Stimulated activated CD8-positive, alpha-beta memory T cell treated with anti-CD3 and anti-CD28 coated beads, Interleukin-2, amount 100 ng/mL, for 1 hour (primary cell): ENCODE measurements at places on chromosomes 16 and 17.

- DNase-seq, result no peak
Measured at GRCh38 chr16:2495041-2495440, 18.7 kb upstream of the ATP6V0C start.

GRCh38 chr17:40454613-40454995 lies 11.4 kb downstream of the IGFBP4 start:
- no peak for DNase-seq

DNA sequence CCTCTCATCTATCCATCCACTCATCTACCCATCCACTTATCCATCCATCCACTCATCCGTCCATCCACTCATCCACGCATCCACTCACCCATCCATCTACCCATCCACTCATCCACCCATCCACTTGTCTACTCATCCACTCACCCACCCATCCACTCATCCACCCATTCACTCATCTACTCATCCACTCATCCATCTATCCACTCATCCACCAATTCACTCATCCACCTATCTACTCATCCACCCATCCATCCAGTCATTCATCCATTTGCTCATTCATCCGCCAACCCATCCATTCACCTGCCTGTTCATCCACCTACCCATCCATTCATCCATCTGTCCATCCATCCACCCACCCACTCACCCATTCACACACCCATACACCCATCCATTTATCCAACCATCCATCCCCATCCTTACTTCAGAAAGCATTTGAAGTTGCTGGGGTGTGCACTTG lies 329.6 kb downstream of the SEC14L1 start:
- no peak for DNase-seq

- no peak for DNase-seq
Measured at GRCh38 chr17:2688351-2689342, 22.9 kb downstream of the CLUH start.

GRCh38 chr17:22704674-22705073 lies 1012.4 kb downstream of the KCNJ18 start:
- no peak for DNase-seq

GRCh38 chr17:7476494-7476893 lies 2.9 kb downstream of the ZBTB4 start:
- no peak for DNase-seq

- no peak for DNase-seq
Measured at GRCh38 chr16:23333034-23333579, 31.0 kb downstream of the SCNN1B start.

GRCh38 chr17:28982131-28982793 lies 23.6 kb downstream of the SEZ6 start:
- no peak for DNase-seq

- no peak for DNase-seq
Measured at GRCh38 chr17:56956992-56957391, 3.9 kb downstream of the COIL start.

DNA sequence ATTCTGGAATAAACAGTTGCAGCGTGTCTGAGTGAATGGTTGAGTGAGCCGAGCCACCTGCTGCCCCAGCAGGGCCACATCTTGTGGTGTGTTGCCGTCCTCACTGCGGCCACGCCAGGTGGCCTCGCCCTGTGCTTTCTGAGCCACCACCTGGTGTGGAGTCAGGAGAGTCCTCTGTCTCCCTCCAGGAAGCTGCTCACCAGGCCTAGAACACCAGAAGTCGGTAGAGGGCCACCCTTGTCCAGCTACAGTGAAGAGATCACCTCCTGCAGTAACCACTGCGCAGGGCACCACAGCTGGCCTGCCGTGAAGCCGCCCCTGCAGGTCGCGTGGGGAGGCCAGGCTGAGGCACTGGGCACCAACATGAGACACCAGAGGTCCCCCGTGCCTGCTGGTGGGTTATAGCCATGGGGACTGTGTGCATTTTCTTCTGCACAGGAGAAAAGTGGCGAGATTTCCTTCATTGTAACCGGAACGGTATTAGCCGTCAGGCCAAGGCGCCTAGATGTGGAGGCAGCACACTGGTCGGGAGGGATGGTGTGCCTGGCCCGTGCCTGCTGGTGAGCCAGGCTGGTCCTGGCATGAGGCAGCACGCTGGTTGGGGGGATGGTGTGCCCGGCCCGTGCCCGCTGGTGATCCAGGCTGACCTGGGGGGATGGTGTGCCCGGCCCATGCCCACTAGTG lies 28.9 kb upstream of the FOXK2 start:
- DNase-seq, result no peak

DNA sequence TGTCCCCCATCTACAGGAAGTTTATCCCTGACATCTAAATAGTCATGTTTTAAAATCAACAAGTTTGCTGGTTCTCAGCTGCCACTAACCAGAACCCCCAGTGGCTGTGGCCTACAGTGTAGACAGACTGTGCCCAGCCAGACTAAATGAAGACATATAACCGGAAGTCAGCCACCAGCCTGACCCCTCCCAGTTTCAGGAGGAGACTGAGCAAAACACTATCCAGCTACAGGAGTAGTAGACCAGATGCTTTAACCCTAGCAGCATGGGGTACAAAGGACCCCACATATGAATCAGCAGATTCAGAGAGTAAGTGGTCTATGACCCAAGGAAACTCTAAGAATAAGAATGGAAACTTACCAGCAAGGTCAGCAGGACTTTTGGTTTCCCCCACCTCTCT lies 83.4 kb downstream of the HIC1 start:
- DNase-seq, result no peak

DNA sequence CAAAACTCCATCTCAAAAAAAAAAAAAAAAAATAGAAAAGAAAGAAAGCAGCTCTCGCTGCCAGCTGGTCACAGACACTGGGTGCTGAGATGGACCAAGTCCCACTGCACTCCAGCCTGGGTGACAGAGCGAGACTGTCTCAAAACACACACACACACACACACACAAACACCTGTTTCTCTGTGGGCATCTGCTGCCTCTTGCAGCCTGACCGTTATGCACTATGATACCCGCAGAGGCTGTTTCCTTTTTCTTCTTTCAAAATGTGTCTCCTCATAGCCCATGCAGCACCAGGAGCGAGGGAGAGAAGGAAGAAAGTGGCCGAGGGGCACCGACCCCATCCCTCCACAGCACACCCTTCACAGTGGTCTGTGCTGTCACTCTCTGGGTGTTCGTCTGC lies 36.9 kb upstream of the KLHDC4 start:
- DNase-seq, result no peak

GRCh38 chr16:67594956-67595355 lies 32.6 kb downstream of the CTCF start:
- DNase-seq, result no peak

DNA sequence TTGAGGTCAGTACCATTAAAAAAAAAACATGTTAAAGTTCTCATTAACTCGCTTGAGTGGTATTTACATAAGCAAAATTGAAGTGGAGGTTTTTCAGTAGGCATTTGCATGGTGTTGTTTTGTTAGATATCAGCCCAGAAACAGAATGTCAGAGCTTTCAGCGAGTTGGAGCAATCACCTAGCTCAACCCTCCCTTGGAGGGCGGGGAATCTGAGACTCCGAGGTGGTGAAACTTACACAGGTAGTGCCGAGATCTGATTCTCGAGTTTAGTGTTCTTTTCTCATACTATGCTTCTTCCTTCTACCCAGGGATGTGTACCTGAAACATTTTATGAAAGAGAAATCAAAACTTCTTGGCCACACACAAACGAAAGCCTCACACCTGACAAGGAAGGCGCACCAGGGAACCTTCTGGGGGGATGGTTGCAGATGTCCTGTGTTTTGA lies 6.6 kb downstream of the SEC14L1 start:
- no peak for DNase-seq

GRCh38 chr17:44793885-44794842 lies 35.4 kb downstream of the ADAM11 start:
- DNase-seq, result no peak

- no peak for DNase-seq
Measured at GRCh38 chr17:6912110-6913051, 80.9 kb upstream of the TEKT1 start.

DNA sequence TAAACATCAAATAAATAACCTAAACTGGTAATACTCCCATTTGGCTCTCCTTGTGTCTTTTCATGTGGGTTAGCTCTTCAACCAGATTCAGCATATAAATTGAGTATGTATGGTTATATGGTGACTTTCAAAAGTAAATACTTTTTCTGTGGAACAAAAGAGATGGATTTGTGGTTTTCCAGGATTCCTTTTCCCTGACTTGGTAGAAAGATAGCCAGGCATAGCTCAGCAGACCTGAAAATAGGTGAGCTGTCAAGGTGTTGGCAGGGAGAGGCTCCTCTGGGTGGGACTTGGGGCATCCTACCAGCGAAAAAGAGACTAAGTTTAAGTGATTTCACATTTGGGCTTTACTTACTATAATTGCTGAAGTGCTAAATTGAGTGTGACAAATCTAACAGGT lies 80.3 kb downstream of the FTO start:
- DNase-seq, result no peak

GRCh38 chr16:88706965-88707826 lies 893 bp downstream of the CTU2 start:
- no peak for DNase-seq

DNA sequence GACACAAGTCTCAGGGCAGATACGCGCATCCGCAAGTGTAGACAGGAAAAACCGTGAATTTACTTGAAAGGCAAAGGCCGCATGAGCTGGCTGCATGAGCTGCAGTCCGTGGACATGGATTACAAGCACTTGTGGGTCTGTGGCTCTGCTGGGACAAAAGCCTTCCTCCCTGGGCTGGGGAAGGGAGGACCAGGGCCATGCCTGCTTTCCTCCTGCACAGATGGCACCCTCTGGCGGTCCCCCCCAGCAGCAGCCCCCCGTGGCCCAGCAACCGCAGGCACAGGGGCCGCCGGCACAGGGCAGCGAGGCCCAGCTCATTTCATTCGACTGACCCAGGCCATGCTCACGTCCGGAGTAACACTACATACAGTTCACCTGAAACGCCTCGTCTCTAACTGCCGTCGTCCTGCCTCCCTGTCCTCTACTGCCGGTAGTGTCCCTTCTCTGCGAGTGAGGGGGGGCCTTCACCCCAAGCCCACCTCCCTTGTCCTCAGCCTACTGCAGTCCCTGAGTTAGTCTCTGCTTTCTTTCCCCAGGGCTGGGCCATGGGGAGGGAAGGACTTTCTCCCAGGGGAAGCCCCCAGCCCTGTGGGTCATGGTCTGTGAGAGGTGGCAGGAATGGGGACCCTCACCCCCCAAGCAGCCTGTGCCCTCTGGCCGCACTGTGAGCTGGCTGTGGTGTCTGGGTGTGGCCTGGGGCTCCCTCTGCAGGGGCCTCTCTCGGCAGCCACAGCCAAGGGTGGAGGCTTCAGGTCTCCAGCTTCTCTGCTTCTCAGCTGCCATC lies 1.7 kb upstream of the MRPL12 start:
- DNase-seq, result no peak

DNA sequence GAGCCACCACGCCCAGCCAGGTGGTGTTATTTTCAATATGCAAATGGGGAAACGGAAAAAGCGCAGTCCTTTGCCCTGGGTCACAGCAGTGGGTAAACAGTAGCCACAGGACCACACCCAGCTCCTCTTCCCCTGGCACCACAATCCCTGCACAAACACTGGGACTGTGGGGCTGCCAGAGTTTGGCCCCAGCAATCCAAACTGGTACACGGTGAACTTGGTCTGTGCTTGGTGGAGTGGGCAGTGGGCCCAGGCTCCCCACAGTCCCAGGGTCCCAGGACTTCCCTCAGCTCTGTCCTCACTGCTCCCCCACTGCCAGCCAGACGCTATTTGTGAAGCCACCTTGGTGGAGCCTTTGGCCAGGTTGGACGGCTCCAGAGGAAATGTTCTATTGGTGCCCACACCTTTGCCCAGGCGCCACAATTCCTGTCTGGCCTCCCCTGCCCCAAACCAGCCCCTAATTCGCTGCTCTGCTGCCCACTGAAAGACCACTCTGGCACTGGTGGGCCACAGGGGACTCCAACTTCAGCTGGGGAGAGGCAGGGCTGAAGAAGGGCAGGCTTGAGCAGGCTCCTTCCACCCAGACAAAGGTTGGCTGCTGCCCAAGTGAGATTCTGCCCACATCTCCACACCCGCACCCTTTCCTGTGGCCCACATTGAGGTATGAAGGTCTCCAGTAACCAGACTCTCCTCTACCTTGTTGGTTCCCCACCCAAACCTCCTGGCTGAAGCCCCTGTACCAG lies 2.1 kb downstream of the CHAD start:
- no peak for DNase-seq

GRCh38 chr16:28586466-28586865 lies 10.4 kb downstream of the SULT1A2 start:
- no peak for DNase-seq

GRCh38 chr16:80147026-80147655 lies 393.7 kb upstream of the DYNLRB2 start:
- DNase-seq, result no peak

GRCh38 chr17:44556832-44557606 lies at the start of gene FZD2:
FZD2 (plus strand) TSS chr17:44557484; CDS start chr17:44557689, 205 bp downstream.
- DNase-seq, result peak; percentile 21

- DNase-seq, result no peak
Measured at GRCh38 chr17:60857556-60858080, 180.0 kb downstream of the BCAS3 start.

DNA sequence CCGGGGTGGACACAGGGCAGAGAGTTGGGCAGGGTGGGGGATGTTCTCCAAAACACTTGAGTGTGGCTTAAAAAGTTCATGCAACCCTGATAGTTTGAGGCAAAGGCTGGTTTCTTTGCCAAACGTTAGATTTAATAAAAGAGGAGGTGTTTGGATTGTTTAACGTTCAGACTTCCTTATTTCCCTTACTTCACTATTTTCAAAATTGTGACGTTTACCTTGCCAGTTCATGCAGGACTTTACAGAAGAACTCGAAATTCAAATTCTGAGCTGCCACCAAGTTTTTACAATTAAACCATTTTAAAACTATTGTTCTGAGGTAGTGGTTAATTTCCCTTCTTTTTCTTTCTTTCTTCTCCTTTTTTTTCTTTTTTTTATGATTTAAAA lies 5.5 kb downstream of the SEC14L1 start:
- DNase-seq, result no peak
